ENCODE measurements at places on chromosomes 2 and 18. TPM values are rescaled to one million over a fixed set of nuclear protein-coding genes. Genes with fewer than 3 reads are reported as not detected.

- DNase-seq, result no peak
These were observed 122.8 kb upstream of the HS6ST1 start for GRCh38 chr2:128441341-128442052.

The REG1B gene
- total RNA-seq, result not detected

- no peak for DNase-seq
These were observed 53.4 kb upstream of the TLK1 start for GRCh38 chr2:171214093-171214492.

The PRADC1 gene
- 11.7 TPM for total RNA-seq

DNA sequence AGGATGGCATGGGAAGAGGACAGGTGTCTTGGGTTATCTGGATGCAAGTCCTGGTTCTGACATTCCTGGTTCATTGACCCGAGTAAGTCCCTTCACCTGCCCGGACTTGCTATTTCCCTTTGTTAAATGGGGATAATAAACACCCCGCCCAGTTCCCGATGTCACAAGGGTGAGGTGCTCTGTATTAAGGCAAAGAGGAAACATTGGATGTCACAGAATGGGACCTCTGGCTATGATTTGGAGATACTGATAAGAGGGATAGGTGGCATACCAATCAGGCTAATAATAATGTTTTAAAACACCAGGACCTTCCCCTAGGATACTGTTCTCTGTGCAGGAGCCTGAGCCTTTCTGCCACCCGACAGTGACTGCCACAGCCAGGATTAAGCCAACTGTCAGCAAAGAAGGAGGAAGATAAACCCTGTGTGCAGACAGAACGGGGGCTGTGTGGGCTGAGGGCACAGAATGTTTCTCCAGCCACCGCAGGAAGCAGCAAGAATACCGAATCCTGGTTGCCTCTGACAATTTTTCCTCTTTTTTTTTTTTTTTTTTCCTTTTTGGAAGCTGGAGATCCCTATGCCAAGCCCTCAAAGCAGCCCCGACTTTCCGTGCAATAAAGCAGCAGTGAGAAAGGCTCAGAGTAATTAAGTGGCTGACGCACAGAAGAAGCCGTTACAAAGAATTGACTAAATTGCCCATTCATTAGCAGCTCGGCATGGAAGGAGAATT lies 336.6 kb downstream of the SMAD2 start:
- no peak for DNase-seq

The COQ10B gene
- 41.9 TPM for total RNA-seq

DNA sequence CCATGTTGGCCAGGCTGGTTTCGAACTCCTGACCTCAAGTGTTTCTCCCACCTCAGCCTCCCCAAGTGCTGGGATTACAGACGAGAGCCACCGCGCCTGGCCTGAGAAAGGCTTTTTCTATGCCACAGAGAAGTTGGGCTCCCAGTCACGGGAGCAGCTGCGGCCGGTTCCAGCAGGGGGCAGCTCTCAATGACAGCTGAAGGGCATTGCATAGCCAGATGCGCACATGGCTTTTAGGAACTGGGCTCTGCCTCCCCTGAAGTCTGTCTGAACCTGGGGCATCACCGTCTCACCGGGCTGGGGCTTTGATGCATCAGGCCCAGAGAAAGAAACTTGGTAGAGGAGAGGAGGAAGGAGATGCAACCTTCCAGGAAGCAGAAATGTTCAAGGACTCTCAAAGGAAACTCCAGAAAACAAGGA lies 84.2 kb upstream of the LAPTM4A start:
- DNase-seq, result peak; percentile 51

The TSPYL6 gene
- not detected for total RNA-seq

DNA sequence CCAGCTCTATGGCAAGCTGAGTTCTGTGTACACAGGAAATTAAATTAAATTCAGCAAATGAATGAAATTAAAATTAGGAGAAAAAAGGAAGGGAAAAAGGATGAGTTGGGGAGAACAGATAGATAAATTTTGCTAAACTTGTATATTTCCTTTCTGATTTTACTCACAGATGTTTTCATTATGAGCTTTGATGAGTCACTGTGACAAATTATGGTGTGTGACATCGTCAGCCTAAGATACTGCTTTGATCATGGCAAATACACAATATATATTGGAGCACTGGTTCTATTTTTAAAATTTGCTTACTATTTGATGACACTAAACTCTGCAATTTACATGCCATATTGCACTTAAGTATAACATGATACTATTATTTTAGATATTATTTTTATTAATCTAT lies 464.6 kb upstream of the SPHKAP start:
- no peak for DNase-seq

GRCh38 chr2:45450634-45451033 lies 160.4 kb downstream of the SRBD1 start:
- no peak for DNase-seq

The ELP2 gene
- total RNA-seq, result 309 TPM

GRCh38 chr2:177758591-177759371 lies 313.8 kb downstream of the PDE11A start:
- DNase-seq, result peak; percentile 70

DNA sequence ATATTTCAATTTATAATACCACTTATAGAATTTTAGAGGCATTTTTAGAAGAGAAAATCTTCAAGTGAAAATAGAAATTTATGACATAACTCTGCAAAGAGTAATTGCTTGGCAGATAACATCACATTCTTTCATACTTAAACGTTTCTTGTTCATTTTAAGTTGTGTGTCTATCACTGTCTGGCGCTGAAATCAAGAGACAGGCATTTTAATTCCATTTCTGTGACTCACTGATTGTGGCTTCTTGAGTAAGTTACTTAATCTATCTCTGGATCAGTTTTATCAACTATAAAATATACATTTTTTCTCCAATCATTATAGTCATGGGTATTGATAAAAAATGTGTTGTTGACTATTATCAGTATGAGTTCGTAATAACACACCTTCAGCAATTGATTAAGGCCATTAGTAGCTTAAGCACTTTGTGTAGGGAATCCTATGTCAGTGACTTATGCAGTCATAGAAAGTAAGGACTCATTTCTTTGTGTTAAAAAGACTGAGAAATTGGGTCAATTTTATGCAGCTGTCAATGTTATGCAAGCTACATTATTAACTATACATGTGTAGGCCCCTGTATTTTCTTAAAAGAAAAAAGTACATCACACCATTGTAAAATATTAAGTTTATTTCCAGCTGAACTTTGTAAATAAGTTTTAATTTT lies 497.3 kb downstream of the CCDC85A start:
- peak; percentile 92 for DNase-seq

GRCh38 chr2:46232860-46233259 lies 64.3 kb upstream of the EPAS1 start:
- no peak for DNase-seq

The CELF4 gene
- not detected for total RNA-seq

DNA sequence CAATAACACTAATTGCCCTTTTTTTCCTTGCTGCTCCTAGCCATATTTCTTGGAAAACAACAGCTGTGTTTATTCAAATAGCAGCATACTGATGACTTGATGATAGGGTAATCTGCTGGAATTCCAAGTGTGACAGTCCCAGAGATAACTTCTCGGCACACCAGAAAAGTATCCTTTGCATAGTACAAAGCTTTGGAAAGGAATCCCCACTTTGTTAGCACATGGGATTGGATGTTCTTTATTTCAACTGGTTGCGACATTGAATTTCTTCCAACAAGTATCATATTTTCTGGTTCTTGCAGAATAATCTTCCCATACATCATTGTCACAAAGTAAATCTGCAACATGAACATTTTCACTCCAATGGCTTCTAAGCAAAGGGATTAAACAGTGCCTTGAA lies 445.8 kb upstream of the ACVR2A start:
- DNase-seq, result peak; percentile 91

- DNase-seq, result no peak
These were observed 465.5 kb downstream of the CDH2 start for GRCh38 chr18:27711382-27711781.

The PTPN4 gene
- 22.3 TPM for total RNA-seq

All from fibroblast of lung (primary cell).